ENCODE measurements at places on chromosomes 1 and 21.
A peak's percentile ranks its signal among the peaks of the same experiment; 100 is the strongest.

DNA sequence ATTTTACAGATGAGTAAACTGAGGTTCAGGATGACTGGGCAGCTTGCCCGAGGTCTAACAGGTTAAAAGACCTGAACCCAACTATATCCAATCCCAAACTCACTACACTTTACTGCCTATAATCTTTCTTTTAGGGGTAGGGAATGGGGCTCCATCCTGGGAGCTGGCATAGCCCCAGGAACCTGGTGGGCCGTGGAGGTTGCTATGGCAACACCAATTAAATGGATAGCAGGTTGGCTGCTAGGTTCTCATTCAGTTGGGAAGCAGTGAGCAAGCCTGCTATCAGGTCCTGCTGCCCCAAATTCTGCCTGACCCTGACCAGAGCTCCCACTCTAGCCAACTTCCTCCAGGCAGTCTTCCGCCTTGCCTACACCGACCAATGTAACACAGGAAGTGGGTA is 40.9 kb downstream of the LRP8 start:
- no peak for DNase-seq

GRCh38 chr1:45542591-45542990 is 8.0 kb upstream of the AKR1A1 start:
- no peak for DNase-seq

DNA sequence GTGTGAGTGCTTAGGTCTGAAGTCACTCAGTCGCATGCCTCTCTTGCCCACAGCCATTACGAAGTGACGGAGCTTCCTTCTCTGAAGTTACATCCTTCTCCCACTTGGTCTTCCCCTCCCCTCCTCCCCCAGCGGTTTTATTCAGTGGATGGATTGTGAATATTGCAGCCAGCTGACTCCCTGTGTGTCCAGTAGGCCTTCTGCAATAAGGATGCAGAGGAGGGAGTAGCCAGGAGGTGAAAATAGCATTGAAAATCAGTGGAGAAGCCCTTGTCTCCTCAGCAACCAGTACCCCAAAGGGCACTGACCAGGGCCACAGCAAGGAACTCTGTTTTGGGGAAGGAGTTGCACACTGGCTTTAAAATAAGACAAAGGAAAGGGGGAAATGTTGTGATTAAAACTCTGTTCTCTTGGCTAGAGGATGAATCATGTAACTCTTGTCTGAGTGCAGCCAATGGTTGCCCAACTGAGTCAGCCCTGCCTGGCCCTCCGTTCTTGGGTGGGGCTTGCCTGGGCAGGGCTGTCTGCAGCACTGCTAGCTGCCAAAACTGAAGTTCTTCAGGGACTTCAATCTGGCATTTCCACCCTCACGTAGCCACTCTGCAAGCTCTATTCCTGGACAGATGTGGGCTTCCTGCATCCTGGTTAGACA is 4.3 kb downstream of the S100A10 start:
- peak; percentile 65 for DNase-seq

DNA sequence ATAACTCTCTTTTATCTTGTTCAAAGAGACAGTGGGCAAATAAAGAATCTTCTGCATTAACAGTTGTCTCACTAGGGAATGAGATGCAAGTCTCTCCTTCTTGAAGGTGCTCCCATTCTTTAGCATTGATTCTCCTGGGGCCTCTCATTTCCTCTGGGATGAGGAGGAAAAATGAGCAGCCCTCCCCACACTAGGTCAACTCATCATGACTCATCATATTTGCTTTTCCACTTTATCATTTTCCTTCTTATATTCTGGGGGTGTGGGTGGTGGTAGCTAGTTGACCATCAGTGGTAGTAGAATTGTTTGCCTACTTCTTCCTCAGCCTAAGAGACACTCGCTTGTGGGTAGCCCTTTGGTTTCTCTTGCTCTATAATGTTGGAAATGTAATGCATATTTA is 182.0 kb upstream of the C1orf87 start:
- no peak for DNase-seq

DNA sequence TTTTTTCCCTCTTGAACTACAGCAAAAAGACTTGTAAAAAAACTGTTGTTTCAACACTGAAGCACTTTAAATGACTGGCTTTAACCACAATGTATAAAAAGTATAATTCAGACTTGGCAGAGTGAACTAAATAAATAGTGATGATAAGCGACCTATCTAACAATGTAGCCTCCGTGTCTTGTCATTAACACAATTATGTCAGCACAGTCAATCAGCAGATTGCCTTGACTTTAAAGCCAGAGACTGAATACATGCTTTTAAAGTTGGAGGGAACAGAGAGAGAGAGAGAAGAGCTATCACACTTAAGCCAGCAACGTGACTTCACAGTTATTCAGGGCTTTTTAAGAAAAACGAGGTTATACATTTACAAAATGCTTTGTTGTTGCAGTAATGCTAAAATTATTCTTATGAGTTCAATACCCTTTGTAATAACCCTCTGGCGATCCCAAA is 378.1 kb downstream of the LMO4 start:
- no peak for DNase-seq

DNA sequence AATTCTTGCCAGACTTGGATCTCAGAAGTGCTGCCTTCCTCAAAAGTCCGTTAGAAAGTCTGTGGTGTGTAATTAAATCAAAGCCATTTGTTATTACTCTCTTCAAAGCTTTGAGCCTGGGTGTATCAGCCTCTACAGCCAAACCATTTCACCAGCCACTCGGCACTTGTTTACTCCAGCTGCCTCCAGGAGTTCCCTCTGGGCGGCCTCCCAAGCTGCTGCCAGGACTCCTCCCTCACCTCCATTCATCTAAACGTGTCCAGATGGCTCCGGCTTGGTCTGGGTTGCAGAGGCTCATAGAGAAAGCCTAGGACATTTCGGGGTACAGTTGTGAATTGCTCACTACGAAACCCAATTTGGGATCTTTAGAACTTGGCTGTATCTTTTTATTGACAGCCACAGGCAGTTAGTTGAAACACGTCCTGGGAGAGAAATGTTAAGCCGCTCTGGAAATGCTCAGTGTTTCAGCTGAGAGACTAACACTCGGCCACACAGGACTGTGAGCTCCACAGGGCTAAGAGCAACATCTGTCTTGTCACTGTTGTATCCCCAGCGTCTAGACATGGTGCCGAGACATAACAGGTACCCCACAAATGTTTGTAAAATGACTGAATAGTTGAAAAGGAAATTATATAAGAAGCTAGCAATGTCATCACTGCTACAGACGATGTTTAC is 116.9 kb upstream of the NGF start:
- DNase-seq: no peak

- DNase-seq: no peak
Measured at GRCh38 chr1:109838838-109839240, 71.8 kb upstream of the CSF1 start.

DNA sequence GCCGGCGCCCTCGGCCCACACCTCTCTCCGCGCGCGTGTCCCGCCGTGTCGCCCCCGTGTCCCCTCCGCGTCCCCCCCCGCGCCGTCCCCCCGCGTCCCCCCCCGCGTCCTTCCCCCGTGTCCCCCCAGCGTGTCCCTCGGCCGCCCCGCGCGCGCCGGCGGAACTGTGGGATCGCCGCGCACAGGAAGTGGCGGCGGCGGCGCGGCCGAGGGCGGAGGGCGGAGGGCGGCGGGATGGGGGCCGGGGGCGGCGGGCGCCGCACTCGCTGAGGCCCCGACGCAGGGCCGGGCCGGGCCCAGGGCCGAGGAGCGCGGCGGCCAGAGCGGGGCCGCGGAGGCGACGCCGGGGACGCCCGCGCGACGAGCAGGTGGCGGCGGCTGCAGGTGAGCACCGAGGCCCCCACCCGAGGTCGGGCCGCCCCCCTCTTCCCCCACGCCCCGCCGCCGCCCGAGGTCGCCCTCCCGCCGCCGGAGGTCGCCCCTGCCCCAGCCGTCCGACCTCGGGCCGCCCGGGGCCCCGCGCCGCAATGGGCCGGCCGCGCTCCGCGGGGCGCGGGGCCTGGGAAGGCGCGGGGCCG is at the start of gene AGPAT3:
Gene AGPAT3, plus strand, starts transcription at position 262 of the 578 bp plus-strand sequence. CDS start 94,459 bp downstream, outside the sequence.
- peak; percentile 48 for DNase-seq

GRCh38 chr21:39673163-39673562 is 60.4 kb downstream of the B3GALT5 start:
- DNase-seq: no peak

DNA sequence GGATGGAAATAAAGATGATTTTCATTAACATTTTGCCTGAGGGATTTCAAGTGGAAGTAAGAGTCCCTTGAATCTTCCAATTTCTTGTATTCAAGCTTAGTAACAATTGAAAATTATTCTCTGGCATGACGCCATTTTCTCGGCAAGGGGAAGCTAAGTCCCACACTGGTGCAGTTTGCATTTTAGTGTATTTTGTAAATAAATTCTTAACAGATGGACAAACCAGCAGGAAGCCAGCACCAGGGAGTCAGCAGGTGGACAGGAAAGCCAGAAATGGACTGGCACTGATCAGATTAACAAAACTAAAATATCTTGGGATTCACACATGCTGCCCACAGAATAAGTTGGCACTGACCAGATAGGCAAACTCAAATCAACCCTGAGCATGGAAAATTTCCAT is 311.3 kb downstream of the LRRIQ3 start:
- DNase-seq: no peak

DNA sequence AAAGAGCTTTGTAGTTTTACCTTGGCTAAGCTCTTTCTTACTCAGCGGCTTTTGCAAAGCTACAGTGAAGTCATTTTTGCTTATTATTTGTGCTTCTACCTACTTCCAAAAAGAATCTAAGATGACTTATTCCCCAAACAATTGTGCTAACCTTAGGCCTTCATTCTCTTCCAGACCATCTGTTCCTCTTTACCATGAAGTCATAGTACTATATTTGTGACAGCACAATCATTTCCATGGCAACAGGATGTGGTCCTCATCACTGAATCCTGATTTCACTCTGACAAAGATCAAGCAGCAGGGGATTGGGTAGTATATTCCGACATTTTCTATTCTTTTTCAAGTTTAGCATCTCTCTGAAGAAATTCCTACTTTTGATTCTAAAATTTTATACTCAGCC is 24.8 kb upstream of the NMNAT2 start:
- DNase-seq: no peak

GRCh38 chr1:29984166-29984861 is 739.1 kb downstream of the MATN1 start:
- no peak for DNase-seq

All from activated CD4-positive, alpha-beta T cell treated with anti-CD3 and anti-CD28 coated beads for 48 hours (primary cell).